ENCODE measurements at places on chromosomes 5 and 9.

DNA sequence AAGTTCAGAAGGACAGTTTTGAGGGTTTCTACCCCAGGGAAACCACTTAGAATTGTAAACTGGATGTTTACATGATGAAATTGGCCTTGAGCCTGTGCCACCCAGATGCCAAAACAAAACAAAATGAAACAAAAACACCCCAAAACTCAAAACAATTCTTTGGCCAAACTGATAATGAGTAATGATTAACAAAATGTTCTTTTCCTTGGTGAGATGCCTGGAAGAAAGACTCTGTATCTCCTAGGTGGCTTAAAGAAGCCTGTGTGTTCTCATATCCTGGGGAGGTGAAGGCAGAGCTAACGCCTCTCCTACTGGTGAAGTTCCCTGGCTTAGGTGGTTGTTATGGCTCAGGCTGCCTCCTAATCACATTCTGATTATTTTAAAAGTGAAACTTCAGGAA lies 120.5 kb downstream of the NPR3 start:
- no peak for DNase-seq

GRCh38 chr9:135512241-135512603 lies 9.0 kb upstream of the LCN1 start:
- no peak for DNase-seq

GRCh38 chr5:178330791-178331404 lies 98.3 kb upstream of the PHYKPL start:
- no peak for DNase-seq

DNA sequence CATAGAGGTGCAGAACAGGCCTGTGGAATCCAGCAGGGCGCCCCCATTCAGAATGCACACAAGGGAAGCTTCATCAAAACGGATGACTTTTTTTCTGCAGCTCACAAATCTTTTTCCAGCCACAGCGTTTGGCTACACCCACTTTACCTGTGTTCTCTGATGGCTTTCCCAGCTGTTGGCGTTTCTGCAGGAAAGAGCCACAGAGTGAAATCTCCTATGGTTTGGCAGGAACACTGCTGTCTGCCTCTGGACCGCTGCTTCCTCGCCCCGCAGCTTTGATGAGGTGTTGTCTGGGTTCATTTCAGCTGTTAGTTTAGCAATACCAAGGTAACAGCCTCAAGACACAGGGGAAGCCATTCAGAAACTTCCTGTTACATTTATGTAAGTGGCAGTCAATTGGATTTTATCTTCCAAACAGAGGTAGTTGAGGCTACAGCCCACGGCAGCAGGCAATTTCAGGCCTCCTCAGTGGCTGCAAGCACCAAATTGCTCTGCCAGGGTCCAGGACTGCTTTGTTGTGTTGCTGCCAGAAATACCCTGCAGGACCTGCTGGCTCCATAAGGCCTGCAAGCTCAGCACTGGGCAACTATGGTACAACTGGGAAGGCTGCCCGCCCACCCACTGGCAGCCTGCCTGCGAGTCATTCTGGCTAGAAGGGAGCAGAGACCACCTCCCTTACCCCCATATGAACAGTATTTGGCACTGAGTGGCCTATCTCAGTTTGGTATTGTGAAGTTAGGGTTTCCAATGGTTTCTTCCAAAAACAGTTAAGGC lies 96.7 kb downstream of the MVB12B start:
- no peak for DNase-seq

DNA sequence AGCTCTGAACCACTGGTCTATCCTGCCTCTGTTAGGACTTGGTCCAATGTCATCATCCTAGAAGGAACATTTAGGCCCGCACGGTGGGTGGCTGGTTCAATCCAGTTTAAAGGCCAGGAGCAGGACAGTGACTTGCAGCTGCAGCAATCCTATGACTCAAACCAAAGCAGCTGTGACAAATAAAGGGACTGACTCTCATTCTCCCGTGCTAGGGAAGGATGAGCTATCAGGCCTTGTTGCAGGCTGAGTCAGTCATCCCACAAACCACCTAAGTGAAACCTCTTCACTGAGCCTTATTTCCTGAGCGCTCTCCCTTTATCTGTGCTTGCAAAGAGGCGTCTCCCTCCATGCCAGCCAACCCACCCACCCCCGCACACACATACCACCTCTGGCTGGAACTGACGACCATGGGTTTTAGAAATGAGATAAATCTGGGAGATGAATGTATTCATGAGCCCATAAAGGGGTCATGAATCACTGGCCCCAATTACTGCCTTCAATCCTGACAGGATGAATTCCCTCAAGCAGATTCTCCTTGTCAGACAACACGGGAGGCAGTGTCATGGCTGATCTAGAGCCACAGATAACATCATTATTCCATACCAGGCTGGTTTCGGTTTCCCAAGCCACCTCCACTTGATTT lies 93.4 kb downstream of the KCNIP1 start:
- DNase-seq = no peak

GRCh38 chr9:107739601-107740082 lies 250.1 kb upstream of the KLF4 start:
- DNase-seq = no peak

DNA sequence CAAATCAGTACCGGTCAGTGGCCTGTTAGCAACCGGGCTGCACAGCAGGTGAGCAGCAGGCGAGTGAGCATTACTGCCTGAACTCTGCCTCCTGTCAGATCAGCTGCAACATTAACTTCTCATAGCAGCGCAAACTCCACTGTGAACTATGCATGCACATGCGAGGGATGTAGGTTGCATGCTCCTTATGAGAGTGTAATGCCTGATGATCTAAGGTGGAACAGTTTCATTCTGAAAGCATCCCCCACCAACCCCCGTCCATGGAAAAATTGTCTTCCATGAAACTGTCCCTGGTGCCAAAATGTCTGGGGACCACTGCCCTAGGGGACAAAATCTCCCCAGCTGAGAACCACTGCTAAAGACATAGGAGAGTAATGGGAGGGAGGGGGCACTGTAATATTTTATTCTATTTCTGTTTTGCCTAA lies 51.1 kb downstream of the P4HA2 start:
- DNase-seq = no peak

DNA sequence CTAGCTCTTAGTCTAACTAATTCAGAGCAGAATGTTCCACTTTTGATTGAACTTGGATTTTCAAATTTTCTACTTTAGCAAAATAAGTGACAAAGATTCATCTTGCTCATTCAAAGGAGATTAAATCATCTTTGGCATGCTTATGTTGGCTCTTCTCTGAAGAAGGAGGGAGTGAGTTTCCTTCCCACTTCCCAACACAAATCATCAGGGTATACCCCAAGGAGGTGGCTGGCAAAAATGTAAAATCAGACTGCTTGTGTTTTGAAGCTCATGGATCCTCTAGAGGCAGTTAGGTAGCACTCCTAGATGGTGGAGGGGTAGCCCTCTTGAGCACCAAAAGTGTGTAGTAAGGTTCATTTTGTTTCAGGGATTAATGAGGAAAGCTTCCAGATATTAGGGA lies 343.1 kb downstream of the OSTF1 start:
- no peak for DNase-seq

DNA sequence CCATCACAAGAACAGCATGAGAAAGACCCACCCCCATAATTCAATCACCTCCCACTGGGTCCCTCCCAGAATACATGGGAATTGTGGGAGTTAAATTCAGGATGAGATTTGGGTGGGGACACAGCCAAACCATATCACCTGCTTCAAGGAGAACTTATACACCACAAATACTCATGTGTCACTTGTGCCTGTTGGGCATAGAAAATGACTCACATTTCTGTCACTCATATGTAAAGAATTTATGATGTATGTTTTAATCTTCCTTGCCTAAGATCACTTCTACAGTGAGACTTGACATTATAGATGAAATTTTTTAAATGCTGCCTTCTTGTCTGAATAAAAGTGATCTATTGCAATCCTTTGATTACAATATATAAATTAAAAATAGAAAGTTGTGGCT lies 23.0 kb upstream of the PRDM6 start:
- no peak for DNase-seq

GRCh38 chr5:181190711-181191525 lies 14.1 kb downstream of the TRIM7 start:
- no peak for DNase-seq

- peak; percentile 80 for DNase-seq
Observed at GRCh38 chr5:67268231-67269021, 71.8 kb upstream of the CD180 start.

GRCh38 chr5:136232316-136232715 lies 39.4 kb upstream of the SMIM32 start:
- DNase-seq = no peak
